Activated CD4-positive, alpha-beta T cell treated with anti-CD3 and anti-CD28 coated beads for 1 hour (primary cell): ENCODE measurements at places on chromosomes 12 and 14.

- DNase-seq, result no peak
These were observed 10.7 kb upstream of the HSP90AA1 start for GRCh38 chr14:102097441-102098135.

DNA sequence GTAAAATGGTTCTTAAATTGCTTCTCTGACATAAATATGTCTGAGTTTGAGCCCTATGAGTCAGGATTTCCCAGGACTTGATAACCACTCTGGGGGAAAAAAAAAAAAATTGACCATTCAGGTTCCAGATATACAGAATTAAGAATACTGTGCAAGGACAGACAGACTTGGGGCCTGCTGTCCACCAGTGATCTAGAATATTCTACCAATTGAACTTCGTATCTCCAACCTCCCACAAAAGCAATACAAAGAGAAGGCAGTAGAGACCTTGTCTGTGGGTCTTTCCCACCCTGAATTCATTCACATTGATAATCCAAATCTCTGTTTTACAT is 4.1 kb downstream of the SINHCAF start:
- no peak for DNase-seq

- no peak for DNase-seq
These were observed 923 bp upstream of the ITPR2 start for GRCh38 chr12:26833743-26834490.

DNA sequence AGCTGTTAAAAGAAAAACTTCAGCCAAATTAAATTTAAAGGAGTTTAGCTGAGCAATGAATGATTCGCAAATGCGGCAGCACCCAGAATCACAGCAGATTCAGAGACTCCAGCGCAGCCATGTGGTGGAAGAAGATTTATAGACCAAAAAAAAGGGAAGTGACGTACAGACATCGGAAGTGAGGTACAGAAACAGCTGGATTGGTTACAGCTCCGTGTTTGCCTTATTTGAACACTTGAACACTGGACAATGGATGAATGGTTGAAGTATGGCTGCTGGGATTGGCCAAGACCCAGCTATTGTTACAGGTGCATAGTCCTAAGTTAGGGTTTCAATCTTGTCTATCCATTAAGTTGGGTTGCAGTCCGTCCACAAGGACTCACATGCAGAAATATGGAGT is 42.6 kb downstream of the GALNT8 start:
- no peak for DNase-seq
